ENCODE measurements at places on chromosomes 12 and 14.

DNA sequence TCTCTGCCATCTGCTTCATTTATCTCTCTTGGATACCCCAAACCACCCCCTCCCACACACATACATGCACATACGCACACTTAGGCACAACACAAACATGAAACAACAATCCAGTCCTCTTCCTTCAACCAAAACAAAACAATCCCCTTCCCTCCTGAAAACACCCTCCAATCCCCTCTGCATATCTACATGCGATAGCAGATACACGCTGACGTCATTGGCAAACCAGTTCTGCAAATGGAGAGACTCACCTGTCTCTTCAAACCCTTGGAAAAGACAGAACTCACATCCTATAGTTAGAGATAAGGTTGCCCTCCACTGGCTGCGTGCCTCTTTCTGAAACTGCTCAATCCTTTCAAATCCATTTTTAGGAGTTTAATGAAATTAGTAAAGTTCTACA is 37.2 kb upstream of the RMST start:
- no peak for DNase-seq

- DNase-seq: peak; percentile 87
These were observed 23.3 kb upstream of the EMP1 start for GRCh38 chr12:13173012-13173932.

GRCh38 chr14:63573581-63573980 is 30.4 kb upstream of the PPP2R5E start:
- DNase-seq: no peak

DNA sequence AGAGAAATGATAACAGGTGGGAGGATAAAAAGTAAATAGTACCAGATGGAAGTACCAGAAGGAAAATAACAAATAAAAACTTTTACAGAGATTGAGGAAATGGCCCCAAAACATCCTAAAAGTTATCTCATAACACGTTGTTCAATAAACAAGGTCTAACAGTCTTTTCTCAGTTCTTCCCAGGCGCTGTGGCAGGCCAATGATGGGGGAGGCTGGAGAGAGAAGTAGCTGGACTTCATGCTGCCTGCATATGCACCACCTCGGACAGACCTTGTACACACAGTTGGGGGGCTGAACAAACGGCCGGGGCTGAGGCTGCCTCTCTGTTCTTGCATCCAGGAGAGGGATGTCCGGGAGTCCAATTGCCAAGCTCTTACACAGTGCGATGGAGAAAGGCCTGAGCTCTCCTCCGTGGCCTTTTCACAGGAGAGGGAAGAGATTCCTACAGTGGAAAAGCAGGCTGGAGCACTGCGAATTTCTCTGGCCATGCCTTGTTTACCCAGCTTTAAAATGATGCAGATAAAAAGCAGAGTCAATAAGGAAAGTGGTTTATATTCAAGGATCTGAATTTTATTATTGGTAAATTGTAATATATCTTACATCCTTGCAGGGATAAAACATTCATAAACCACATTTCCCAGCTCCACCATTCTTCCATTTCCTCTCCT is 109.8 kb downstream of the PHLDA1 start:
- DNase-seq: no peak

- DNase-seq: no peak
These were observed 443.2 kb downstream of the C12orf50 start for GRCh38 chr12:87585882-87586557.

DNA sequence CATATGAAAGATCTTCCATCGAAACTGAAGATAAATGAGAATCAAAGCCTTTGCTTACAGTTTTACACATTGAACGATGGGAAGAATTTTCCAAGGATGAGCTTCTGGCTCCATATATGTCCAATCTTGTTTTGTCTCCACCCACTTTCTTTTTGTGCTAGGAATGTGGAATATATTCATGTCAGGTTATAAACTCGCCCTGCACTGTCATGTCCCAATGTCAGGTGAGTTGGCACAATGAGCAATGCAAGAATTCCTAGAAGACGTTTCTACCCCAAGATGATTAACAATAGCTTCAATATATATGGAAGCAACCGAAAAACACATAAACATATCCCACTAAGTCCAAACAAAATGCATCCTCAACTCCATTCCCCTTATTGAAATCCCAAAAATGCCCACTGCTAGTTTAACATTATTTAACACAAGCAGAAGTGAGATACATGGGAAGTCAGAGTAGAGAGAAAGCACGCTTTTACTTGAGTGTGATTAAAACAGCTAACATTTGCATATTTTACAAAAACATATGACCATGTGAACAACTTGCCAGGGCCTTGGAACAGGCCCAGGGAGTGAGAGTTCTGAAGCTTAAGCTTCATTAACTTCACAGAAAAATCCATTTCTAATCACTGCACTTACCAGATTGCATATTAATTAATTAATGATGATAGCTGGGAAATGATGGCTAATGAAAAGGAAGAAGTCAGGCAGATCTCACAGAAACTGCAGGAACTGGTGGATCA is 233.9 kb downstream of the GXYLT1 start:
- no peak for DNase-seq

DNA sequence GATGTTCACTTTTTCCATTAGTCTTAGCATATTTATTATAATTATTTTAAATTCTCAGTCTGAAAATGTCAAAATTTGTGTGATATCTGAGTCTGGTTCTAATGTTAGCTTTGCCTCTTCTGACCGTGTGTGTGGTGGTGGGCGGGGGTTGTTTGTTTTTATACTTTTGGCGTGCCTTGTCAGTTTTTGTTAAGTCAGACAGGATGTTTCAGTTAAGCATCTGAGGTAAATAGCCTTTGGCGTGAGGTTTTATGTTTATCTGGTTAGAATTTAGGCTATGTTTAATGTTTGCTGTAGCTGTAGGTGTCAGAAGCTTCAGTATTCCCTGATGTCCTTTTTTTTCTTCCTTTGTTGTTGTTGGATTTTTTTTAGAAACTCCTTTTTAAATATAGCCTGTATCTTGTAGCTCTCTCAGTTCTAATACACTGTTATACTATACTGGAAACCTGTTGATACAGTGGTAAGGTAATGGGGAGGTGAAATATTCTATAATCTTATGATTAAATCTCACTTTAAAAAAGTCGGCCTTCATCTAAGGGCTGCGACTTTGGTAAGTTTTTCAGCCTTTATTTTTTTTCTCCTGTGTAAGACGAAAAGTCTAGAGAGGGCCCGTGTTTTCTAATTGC is 111.6 kb downstream of the SCAF11 start:
- peak; percentile 52 for DNase-seq
